Prostate gland (tissue), 2 donors: ENCODE measurements at places on chromosomes 4 and X. TPM values are rescaled to one million over a fixed set of nuclear protein-coding genes. Genes with fewer than 3 reads are reported as not detected.

GRCh38 chrX:10124506-10125247, 32.1 kb upstream of the CLCN4 start:
- H3K4me3 ChIP-seq, result no peak overlapping the region
- H3K36me3 ChIP-seq, result no peaks in the 10 kb centered on the region
- H3K4me1 ChIP-seq, result no peaks in the 10 kb centered on the region
- no peak overlapping the region for H3K27ac ChIP-seq
- H3K27me3 ChIP-seq, result no peaks in the 10 kb centered on the region
- DNase-seq, result peak; percentile 16

- no peaks in the 10 kb centered on the region for H3K27me3 ChIP-seq
- no peak for DNase-seq
- H3K4me1 ChIP-seq, result no peaks in the 10 kb centered on the region
- no peaks in the 10 kb centered on the region for H3K36me3 ChIP-seq
- H3K4me3 ChIP-seq, result no peak overlapping the region
Observed at GRCh38 chr4:109164011-109164410, 138.4 kb downstream of the COL25A1 start.

DNA sequence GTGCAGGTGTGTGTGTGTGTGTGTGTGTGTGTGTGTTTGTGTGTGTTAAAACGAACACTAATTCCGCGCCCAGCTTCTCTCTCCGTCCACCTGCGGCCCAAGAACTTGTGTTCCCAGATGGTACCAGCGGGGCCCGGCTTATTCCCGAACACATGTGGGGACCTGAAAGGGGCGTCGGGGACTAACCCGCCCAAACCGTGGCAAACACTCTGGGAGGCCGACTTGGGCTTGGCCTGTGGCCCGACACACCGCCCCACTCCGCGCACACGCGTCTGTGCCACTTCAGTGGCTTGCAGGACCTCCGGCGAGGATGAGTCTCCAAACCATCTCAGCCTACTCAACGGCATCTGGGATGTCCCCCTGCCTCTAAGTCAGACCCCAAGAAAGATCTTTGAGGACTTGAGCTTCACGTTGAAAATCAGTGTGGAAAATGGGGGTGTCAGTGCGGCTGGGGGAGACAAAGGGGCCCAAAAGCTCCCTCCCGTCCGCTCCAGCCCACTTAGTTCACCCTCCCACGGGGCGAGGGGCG, 790 bp upstream of the HHIP start:
- no peaks in the 10 kb centered on the region for H3K4me1 ChIP-seq
- H3K36me3 ChIP-seq, result no peaks in the 10 kb centered on the region
- H3K27me3 ChIP-seq, result peaks cover 4% of the 10 kb centered on the region
- peak overlapping the region; percentile 32 for H3K4me3 ChIP-seq
- no peak for DNase-seq

DNA sequence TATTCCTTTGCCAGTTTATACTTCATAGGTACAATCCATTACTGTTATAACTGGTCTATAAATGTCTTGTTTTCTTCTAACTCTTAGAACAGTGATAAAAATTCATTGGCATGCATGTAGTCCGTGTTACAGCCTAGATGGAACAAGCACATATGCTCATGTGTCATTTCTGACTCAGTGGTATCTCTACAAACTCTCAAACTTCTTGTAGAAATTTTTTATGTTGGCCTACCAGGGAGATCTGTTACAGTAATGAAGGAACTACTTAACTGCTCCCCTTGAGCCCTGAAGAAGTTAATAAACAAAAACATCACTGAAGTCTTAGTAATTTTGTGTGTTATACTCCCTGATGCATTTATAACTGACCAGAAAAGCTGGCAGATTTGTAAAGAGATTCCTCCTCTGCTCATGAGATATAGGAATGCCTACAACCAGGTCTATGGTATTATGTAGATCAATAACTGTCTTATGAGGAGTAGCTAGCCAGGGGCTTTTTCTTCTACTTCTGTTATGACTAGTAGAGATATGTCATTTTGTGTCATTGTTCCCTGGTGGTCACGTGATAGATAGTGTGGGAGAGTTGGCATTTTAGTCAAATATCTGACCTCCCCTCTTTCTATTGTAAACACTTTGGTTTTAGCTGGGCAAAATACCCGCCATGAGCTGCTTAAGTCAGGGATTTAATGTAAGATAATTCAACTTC, 53.7 kb upstream of the FAAH2 start:
- no peaks in the 10 kb centered on the region for H3K36me3 ChIP-seq
- no peak for DNase-seq

DNA sequence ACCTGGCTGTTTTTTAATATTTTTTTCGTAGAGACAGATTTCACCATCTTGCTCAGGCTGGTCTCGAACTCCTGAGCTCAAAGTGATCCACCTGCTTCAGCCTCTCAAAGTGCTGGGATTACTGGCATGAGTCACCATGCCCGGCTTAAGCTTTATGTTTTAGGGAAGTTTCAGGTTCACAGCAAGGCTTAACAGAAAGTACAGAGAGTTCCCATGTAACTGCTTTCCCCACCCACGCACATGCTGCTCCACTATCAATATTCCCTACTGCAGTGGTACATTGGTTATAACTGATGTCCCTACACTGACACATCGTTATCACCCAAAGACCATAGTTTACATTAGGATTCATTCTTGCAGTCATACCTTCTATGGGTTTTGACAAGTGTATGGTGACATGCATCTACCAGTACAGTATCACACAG, 62.7 kb downstream of the PRPS1 start:
- no peaks in the 10 kb centered on the region for H3K36me3 ChIP-seq
- H3K4me3 ChIP-seq, result no peak overlapping the region
- H3K27me3 ChIP-seq, result no peaks in the 10 kb centered on the region
- no peak for DNase-seq
- H3K4me1 ChIP-seq, result no peaks in the 10 kb centered on the region

DNA sequence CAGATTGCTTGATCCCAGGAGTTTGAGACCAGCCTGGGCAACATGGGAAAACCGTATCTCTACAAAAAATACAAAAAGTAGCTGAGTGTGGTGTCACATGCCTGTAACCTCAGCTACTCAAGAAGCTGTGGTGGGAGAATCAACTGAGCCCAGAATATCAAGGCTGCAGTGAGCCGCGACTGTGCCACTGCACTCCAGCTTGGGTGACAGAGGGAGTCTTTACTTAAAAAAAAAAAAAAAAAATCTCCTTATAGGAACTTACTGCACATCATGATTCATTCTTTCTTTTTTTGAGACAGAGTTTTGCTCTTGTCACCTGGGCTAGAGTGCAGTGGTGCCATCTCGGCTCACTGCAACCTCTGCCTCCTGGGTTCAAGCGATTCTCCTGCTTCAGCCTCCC, 24.3 kb downstream of the UPF3B start:
- no peaks in the 10 kb centered on the region for H3K4me1 ChIP-seq
- no peak overlapping the region for H3K4me3 ChIP-seq
- H3K36me3 ChIP-seq, result no peaks in the 10 kb centered on the region
- no peak for DNase-seq
- H3K27ac ChIP-seq, result no peak overlapping the region

DNA sequence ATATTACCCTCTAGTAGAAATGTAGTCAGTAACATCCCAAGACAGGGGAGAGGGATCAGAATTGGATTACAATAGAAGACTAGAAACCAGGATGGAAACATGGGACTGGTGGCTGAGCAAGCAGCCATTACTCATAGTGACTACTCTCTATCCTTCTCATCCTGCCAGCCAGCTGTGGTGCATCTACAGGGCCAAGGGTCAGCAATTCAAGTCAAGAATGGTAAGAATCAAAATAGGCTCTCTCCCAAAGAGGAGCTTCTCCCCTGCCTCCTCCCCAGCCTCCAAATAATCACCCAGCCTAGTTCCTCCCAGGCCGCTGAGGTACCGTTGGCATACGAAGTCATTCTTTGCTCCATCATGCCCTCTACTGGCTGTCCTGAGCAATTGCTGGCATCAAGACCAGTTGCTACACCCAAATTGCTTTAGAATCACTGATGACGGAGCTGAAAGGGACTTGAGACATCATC, 19.4 kb downstream of the AWAT2 start:
- H3K27ac ChIP-seq, result no peak overlapping the region
- no peak overlapping the region for H3K4me3 ChIP-seq
- H3K36me3 ChIP-seq, result no peaks in the 10 kb centered on the region
- DNase-seq, result peak; percentile 8
- no peaks in the 10 kb centered on the region for H3K4me1 ChIP-seq

DNA sequence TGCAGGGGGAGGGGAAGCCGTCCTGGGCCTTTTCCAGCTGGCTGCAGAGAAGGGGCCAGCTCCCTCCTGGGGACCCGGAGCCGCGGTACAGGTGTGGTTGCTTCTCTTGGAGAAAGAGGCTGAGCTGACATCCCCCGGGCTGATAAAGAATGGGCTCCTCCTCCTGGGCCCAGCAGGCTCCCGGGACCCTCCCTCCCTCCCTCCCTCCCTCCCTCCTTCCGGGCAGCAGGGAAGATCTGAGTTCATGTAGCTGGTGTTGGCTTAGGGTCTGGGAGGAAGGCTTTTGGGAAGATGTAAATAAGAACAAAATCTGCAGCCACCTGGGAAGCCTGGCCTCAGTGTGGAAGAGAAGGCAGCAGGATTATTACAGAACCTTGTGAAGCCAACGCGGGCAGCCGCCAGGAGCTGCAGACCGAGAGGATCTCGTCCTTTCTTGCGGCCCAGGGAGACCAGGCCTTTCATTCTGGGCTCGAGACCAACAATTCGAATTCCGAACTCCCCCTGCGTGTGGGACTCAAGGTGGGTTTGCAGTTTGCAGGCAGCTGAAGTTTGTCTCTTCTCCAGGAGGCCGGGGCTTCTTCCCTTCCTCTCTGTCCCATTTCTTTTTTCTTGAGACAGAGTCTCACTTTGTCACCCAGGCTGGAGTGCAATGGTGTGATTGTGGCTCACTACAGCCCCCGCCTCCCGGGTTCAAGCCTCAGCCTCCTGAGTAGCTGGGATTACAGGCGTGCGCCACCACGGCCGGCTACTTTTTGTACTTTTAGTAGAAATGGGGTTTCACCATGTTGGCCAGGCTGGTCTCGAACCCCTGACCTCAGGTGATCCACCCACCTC, at the start of gene PLCXD1:
Gene PLCXD1, plus strand, starts transcription at position 216 of the 834 bp plus-strand sequence. CDS start 2,807 bp downstream, outside the sequence.
- no peaks in the 10 kb centered on the region for H3K4me1 ChIP-seq
- peak within 1 kb of the TSS; percentile 15 for H3K4me3 ChIP-seq
- H3K36me3 ChIP-seq, result no peaks in the 10 kb centered on the region
- DNase-seq, result no peak
- peak within 1 kb of the TSS; percentile 50 for H3K27ac ChIP-seq

DNA sequence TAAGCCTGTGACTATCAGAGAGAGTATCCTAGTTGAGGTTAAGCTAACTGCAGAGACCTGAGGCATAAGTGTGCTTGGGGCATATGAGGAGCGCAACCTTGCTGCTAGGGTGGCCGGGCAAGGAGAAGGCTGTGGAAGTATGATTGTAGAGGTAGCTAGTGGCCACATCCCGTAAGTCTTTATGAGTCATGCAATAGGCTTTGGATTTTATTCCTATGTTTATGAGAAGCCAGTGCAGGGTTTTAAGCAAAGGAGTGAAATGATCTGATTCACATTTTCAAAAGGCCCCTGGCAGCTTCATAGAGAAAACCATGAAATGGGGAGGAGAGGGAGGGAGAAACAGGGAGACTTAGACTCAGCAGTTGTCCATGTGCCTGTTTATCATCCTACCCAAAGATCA, 92.1 kb upstream of the WDFY3 start:
- no peak overlapping the region for H3K27ac ChIP-seq
- H3K4me3 ChIP-seq, result no peak overlapping the region
- H3K4me1 ChIP-seq, result no peaks in the 10 kb centered on the region
- no peak for DNase-seq
- H3K27me3 ChIP-seq, result no peaks in the 10 kb centered on the region
- no peaks in the 10 kb centered on the region for H3K36me3 ChIP-seq

DNA sequence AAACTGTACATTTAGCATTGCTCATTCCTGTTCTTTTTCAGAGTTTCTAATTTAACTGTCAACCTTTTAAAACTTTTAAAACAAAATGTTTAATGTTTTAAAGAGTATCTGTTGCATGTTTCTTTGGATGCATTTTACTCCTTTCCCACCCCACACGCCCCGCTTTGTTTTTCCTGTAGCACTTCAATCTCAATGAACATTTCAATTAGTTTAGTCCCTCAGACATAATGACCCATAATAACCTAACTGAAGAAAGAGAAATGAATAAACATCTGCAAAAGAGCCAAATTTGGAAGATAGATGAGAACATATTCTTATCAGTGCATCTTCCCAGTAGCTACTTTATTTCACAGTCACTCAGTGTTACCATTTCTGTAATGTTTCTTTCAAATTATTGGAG, 7.5 kb downstream of the PCDH10 start:
- no peak for DNase-seq
- H3K27me3 ChIP-seq, result peaks cover 5% of the 10 kb centered on the region
- no peak overlapping the region for H3K27ac ChIP-seq
- H3K36me3 ChIP-seq, result no peaks in the 10 kb centered on the region

- no peak overlapping the region for H3K27ac ChIP-seq
- no peak overlapping the region for H3K4me3 ChIP-seq
- H3K36me3 ChIP-seq, result no peaks in the 10 kb centered on the region
- H3K27me3 ChIP-seq, result no peaks in the 10 kb centered on the region
Observed at GRCh38 chr4:153728151-153728550, 31.7 kb downstream of the RNF175 start.

DNA sequence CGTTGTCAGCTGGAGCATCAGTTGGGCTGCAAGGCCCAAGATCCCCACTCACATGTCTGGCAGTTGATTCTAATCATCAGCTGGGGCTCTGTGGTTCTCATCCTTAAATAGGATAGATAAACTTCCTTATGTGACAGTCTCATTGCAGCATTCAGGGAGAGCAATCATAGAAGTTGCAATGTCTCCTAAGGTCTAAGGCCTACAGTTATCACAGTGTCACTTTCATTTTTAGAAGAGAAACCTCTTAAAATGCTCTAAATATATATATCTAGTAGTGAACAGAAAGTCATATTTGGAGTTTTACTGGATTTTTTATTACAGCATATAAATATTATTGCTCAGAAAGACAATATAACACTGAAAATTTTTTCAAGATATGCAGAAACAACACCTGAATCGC, 226.0 kb upstream of the PPP1R2C start:
- H3K27me3 ChIP-seq, result no peaks in the 10 kb centered on the region
- no peak overlapping the region for H3K4me3 ChIP-seq
- no peaks in the 10 kb centered on the region for H3K36me3 ChIP-seq

- no peak overlapping the region for H3K27ac ChIP-seq
- no peaks in the 10 kb centered on the region for H3K27me3 ChIP-seq
- no peak for DNase-seq
- no peaks in the 10 kb centered on the region for H3K36me3 ChIP-seq
- H3K4me3 ChIP-seq, result no peak overlapping the region
- H3K4me1 ChIP-seq, result no peaks in the 10 kb centered on the region
Observed at GRCh38 chr4:119138046-119138445, 2.4 kb downstream of the MYOZ2 start.

The PLXNB3 gene
- total RNA-seq, result 52.7 TPM

The PPP2R2C gene
- 10.4 TPM for total RNA-seq

The ARAP2 gene
- total RNA-seq, result 97.8 TPM

The RPGR gene
- total RNA-seq, result 12.9 TPM

The IQSEC2 gene
- 19.8 TPM for total RNA-seq

The SCML1 gene
- total RNA-seq, result 47.6 TPM

The PAGE1 gene
- 8.9 TPM for total RNA-seq

The NAP1L2 gene
- total RNA-seq, result 21.9 TPM

The AFF2 gene
- total RNA-seq, result 0.27 TPM

The EDA2R gene
- 3.8 TPM for total RNA-seq
